ENCODE measurements at places on chromosomes 2 and 18. TPM values are rescaled to one million over a fixed set of nuclear protein-coding genes. Genes with fewer than 3 reads are reported as not detected.

SPATA3 gene
- not detected for total RNA-seq

INPP5D gene
- 2.7 TPM for total RNA-seq

SULT1C2 gene
- total RNA-seq = 10.4 TPM

TUBA3E gene
- not detected for total RNA-seq

ACADL gene
- 1.1 TPM for total RNA-seq

EPB41L3 gene
- 43.0 TPM for total RNA-seq

CSRNP3 gene
- 1.6 TPM for total RNA-seq

- peak; percentile 0 for DNase-seq
Observed at GRCh38 chr2:214378455-214379103, 32.3 kb upstream of the VWC2L start.

DNA sequence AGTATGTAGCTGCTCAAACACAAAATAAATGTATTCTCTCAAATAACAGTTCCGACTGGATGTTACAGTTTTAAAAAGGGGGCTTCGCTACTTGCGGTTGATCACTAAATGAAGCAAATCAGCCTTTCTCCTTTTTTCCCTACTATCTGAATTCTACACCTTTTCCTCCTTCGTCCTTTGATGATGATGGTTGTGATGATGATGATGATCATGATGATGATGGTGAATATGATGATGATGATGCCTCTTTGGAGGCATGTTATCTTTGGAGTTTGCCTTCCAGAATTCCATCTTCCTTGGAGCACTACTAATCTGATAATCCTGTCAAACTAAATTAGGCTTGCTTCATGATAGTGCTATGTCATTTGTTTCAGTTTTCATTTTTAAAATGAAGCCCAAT, 1073.3 kb downstream of the SOCS6 start:
- DNase-seq = no peak

- no peak for DNase-seq
Observed at GRCh38 chr2:105865222-105865913, 120.7 kb downstream of the NCK2 start.

- DNase-seq = no peak
Observed at GRCh38 chr2:68745006-68745405, 10.4 kb downstream of the ARHGAP25 start.

- DNase-seq = no peak
Observed at GRCh38 chr2:47239119-47239969, 84.2 kb upstream of the STPG4 start.

DNA sequence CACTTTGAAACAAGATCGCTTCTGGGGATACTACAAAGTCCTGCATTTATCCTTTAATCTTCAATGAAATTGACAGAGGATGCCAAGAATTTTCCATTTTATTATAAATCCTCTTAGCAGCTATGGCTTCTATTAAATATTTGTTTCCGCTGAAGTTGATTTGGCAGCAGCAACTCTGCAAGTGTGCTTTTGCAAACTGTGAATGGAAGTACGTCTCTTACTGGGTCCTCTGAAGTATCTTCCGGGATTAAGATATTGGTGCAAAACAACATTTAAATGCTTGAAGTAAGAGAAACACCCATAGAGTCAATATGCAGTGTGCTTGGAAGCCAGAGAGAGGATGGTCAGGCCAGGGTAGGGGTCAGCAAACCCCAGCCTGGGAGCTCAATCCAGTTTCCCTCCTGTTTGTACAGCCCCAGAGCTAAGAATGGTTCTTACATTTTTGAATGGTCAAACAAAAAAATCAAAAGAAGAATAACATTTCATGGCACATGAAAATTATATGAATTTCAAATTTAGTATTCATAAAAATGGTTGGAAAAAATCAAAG, 13.6 kb downstream of the CCDC68 start:
- no peak for DNase-seq

DNA sequence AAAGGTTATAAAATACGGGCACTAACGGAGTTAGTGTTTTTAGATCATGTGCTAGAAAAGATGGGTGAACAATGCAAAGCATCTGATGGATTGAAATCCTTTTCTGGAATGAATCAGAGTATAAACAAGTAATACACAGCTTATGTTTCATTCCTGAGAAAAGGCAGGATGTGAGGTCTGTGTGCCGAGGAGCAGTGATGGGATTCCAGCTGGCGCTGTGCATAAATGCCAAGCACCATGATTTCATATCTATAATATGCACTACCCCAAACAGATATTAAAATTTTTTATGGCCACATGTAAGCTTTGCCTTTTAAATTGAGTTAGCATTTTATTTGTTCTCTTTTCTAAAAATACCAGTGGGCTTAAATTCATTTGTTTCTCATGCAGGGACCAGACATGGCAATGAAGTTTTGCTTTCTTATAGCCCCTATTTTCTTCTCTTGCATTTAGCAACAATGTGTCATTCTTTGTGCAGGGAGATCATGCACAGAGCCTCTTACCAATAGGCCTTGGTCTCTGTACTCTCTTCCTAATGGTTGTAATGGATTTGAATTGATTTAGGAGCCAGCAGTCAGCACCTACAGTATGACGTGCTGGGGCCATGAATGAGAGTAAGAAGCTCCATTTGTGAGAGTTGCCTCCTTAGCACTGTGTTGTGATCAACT, 323.9 kb downstream of the SLC8A1 start:
- no peak for DNase-seq

GRCh38 chr2:85503851-85504777, 34.9 kb upstream of the MAT2A start:
- DNase-seq = peak; percentile 35

DNA sequence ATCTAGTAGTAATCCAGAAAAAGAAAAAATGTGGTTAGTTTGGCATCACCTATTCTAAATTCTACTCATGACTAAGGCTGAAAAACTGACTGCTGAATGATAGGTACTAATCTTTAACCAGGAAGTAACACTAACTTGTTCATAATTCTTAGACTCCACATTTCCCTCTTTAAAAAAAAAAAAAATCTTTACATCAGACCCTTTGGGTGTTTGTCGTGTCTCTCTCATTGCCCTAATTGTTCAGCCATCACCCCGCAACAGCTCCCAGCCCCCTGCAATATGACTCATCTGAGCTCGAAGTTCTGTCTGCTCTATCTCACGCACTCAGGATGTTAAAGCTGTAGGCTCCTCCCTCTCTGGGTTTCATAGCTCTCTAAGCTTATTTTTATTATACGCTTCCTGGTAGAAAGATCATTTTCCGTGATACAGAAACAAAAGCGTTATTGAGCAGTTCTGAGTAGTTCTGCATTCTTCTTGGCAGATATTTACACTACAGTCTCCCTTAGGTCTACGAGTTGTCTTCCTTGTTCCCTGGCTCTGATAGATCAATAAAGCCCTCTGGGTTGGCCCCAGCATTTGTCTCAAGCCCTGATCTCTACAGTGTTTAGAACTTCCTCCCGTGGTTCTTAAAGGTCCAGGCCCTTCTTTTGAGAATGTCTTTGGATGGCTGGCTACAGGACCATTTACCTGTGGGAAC, 95.6 kb downstream of the TNFRSF11A start:
- no peak for DNase-seq

GRCh38 chr2:191629001-191629453, 48.9 kb upstream of the NABP1 start:
- DNase-seq = no peak

- peak; percentile 2 for DNase-seq
Observed at GRCh38 chr2:102764083-102764482, 2.3 kb downstream of the TMEM182 start.

DNA sequence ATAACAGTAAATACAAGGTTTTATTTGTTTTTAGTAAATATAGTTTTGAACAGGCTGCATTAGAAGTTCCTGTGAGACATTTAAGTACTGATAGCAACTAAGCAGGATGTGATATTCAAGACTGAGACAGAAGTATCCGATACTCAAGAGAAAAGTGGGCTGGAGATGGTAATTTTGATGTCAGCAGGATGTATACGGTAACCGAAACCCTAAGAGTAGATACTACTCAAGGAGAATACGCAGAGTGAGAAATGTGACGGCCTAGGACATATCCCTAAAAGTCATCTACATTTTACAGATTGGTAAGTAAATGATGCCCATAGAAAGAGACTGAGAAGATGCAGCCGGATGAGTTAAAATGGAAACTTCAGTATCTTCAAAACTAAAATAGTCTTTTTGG, 115.4 kb downstream of the GORASP2 start:
- no peak for DNase-seq

DNA sequence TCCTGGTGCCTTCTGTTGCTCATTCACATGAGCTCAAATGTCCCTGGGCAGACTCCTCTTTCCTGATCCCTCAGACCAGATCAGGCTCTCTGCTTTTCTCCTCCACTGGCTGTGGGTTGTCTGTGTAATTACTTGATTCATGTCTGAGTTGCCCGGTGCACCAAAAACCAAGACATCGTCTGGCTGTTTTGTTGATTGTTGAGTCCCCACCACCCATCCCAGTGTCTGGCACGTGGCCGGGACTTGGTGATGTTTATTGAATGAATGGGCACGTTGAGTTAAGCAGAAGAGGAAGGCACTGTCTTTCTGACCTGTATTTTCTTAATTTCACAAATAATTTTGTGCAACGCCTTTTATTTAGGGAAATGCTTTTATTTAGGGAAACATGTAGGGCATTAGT, 499.1 kb upstream of the HS6ST1 start:
- DNase-seq = no peak

- DNase-seq = no peak
Observed at GRCh38 chr18:57918601-57919000, 115.5 kb upstream of the ATP8B1 start.

DNA sequence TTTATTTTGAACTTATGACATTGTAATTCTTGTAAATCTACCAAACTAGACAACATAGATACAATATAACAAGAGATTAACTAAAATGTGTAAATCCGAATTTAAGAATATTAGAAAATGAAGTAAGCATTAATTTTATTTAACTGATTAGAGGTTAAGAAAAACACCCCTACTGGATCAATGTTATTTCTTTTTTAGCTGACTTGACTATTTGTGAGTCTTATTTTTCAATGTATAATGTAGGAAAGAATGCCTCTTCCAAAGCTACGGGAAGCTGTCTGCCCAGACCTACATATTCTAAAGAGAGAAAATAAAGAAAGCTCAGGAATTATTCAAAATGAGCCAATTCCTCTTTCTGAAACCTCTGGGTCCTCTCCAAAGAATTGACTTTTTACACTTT, 490.8 kb upstream of the CDH7 start:
- DNase-seq = no peak

GRCh38 chr2:194319222-194319992, 1337.6 kb upstream of the SLC39A10 start:
- no peak for DNase-seq

- DNase-seq = no peak
Observed at GRCh38 chr18:54813977-54814565, 14.2 kb upstream of the RAB27B start.

- DNase-seq = no peak
Observed at GRCh38 chr18:8322486-8322885, 286.8 kb upstream of the RAB12 start.

GRCh38 chr2:9641641-9642040, 10.8 kb upstream of the YWHAQ start:
- DNase-seq = no peak

- DNase-seq = no peak
Observed at GRCh38 chr18:62586781-62587487, 64.1 kb downstream of the ZCCHC2 start.

DNA sequence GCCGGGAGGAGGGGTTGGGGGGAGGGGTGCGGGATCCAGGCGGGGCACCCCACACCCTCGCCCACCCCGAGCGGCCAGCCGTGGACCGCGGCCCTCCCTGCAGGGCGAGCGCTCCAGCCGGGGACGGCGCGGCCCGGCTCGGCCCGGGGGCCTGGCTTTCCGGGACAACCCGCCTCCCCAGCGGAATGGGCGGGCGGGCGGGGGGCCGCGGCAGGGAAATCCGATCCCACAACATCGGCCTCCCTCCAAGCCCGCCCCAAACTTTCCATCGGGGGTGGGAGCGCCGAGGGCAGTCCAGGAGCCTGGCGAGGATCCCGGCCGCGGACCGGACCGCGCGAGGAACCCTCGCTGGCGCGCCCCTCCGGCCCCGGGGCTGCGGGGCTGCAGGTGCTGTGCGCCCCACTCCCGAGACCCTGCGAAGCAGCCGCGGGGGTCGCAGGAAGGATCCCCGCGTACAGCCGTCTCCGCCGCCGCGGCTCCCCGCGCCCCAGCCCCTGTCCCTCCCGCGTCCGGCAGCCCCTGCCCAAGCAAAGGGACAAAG, 529 bp downstream of the SEMA4C start:
- no peak for DNase-seq

- no peak for DNase-seq
Observed at GRCh38 chr2:68920481-68921170, 32.1 kb downstream of the GKN2 start.

DNA sequence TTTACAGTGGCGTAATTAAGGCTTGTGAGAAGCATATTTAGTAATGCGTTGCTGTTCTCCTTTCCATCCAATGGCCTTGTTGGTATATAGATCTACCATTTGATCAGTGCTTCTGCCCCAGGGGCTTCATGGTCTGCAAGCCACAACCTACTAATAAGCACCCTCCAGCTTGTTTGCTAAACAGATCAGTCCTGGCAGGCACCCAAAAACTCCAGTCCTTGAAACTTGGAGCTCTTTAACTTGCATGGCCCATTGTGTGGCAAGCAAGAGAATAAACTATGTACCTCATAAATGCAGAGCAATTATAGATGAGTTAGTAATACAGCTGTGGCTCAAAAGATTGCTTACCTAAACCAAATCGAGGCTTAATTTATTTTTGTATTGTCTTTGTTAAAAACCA, 158.5 kb downstream of the FTCDNL1 start:
- DNase-seq = no peak

DNA sequence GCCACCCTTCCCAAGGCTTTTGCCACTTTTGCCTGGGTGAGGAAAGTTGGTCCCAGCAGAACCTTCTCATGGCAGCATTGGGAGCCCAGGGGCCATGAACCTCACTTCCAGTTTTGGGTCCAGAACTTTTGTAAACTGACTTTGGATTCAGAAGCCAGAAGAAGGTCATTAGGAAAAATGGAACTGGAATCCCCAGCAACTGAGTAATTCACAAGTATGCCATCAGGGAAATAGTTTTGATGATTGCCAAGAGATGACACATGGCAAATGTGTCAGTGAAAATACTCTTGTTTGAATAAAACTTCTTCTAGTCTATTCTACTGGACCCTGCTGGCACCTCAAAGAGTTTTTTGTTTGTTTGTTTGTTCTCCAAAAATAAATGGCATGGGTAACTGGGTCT, 203.7 kb downstream of the SETBP1 start:
- DNase-seq = no peak

DNA sequence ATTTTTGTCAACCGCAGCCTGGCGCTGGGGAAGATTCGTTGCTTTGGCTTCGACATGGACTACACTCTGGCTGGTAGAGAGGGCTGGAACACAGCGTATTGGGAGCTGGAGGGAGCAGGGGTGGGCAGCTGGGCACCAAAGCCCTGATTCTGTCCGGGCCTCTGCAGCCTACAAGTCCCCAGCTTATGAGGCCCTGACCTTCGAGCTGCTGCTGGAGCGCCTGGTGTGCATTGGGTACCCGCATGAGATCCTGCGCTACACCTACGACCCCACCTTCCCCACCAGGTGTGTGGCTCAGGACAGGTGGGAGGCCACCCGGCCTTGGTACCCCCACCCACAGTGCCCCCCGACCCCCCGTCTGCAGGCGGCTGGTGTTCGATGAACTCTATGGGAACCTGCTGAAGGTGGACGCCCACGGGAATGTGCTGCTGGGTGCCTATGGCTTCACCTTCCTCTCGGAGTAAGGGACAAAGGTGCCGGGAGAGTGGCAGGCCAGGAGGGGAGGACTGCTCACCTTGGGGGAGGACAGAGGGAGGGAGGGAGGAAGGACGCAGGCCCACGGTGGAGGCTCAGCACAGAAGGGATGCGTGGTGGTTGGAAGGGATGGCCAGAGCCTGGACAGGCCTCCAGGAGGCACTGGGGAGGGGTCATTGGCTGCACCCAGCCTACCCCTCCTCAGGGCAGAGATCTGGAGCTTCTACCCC, 1.2 kb downstream of the NT5DC4 start:
- DNase-seq = no peak

- DNase-seq = no peak
Observed at GRCh38 chr2:129905664-129906081, 73.8 kb upstream of the RAB6C start.

Measured in kidney epithelial cell (primary cell).